Jurkat, Clone E6-1 (cell line): ENCODE measurements at places on chromosomes 12 and 14.

DNA sequence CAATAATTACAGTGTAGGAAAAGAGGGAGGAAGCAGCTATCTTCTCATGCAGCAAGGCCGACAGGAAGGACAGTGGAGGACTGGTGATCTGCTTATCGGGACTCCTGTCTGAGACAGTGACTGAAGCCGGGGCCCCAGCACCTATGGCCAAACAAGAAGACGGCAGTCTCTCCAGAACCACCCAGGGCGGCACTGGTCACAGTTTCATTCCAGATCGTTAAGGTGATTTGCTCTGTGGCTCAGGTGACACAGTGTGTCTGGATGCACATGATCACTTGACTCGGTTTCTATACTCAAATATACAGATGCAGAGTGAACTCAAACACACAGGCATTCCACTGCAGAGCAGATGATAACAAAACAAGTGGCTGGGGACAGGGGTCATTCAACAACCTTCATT, 52.1 kb upstream of the CORO1C start:
- no peak for DNase-seq

DNA sequence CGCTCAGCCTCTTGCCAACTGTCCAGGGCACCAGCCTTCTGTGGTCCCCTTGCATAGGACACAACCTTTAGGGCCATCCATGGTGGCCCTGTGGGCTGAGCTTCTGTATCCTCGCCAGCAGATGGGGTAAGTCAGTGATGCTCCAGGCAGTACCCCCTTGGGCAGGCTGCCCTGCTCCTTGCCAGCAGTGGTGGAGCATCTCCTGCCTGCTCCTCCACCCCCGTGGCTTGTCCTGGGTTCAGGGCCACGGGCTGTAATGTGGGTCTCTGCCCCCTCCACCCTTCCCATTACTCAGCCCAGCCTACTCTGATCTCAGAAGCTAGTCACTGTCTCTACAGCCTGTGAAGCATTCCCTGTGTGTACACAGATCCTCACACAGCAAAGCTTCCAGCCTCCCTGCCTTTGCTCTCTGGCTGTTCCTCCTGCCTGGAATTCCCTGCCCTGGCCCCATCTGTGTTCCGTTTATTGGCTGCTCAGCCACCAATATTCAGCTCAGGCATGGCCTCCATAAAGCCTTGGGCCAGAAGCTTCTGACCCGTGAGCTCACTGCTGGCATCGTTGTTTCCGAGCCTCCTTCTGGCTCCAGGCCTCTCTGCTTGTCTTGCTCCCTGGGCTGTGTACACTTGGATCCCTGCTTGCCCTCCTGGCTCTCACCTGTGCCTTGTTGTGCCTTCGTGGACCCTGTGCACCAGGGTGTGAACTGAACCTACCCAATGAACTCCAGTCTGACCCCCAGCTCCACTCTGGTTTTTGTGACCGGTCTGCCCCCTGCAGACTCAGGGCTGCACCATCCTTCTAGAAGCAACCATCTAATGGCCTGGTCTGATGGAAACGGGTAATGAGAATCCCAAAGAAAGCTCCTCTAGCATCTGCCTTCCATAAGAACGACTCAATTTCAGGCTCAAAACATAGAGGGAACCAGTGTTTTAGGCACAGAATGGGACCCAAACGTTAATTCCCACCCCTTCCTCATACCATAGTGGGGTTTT, 177.0 kb upstream of the PRMT8 start:
- peak; percentile 21 for DNase-seq

GRCh38 chr12:52666471-52666870, 13.7 kb downstream of the KRT1 start:
- DNase-seq = no peak

- no peak for DNase-seq
Observed at GRCh38 chr14:52117111-52117832, 48.4 kb upstream of the NID2 start.

DNA sequence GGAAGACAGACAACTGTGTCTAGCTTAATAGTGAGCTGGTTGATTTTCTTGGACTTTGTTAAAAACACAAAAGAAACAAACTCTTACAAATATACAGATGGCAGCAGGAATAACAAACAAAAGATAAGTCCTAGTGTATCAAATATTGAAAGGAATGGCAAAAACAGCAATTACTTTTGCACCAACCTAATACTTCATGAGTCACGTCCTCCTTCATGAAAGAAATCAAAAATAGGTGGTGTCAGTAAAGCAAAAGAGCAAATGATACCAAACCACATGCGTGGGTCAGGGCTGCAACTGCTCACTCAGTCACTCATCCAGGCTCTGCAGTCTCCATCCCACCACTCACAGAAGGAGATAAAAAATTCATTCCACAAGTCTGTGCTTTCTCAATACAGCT, 11.8 kb downstream of the ATG14 start:
- DNase-seq = no peak

GRCh38 chr14:100261621-100262020, 22.7 kb downstream of the YY1 start:
- no peak for DNase-seq

DNA sequence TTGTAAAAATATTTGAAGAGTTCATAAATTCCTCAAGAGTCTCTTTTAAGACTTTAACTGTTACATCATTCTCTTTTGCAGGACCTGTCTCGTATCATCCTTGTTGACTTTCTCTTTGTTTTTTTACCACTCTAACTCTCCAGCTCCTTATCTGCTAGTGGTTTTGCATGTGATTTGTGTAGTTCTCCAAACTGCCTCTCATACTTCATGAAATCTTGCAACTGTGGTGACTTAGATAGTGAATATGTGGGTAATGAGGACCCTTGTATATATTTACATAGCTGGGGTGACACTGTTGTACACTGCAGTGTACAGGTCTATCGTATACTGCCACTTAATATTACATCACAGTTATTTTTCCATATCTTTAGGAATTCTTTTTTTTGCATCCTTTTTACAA, 40.2 kb upstream of the EMP1 start:
- no peak for DNase-seq

DNA sequence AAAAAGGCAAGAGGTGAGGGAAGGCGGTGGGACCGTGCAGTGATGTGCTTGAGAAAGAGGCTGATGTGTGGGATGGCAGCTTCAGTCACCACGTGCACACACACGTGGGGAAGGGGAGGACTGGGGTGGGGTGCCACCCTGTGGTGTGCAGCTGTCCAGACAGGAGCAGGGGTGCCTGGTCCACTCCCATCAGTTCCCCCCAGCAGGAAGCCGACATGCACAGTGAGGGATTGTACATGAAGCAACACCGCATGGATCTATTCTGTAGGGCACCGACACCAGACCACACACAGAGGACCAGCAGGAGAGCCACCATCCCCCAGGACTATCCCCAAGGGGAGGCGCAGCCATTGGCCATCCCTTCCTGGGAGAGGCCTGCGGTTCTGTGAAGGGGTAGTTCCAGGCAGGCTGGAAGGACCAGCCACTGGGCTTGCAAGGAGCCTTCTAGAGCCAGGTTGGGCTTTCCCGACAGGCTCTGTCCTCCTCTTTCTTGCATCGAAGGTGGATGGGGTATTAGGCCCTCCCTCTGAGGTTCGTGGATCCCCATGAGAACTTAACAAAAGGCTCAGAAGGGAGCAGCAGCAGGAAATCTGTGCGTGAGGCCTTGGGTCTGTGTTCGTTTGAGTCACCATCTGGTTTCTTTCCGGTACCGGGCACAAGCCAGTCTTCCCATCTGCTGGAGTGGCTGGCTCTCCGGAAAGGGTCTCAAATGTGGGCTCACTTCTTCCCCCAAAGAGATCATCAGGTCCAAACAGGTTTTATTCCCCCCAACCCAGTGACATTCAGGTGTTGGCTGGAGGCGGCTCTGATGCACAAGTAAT, 59.8 kb downstream of the PLEKHG3 start:
- DNase-seq = no peak

DNA sequence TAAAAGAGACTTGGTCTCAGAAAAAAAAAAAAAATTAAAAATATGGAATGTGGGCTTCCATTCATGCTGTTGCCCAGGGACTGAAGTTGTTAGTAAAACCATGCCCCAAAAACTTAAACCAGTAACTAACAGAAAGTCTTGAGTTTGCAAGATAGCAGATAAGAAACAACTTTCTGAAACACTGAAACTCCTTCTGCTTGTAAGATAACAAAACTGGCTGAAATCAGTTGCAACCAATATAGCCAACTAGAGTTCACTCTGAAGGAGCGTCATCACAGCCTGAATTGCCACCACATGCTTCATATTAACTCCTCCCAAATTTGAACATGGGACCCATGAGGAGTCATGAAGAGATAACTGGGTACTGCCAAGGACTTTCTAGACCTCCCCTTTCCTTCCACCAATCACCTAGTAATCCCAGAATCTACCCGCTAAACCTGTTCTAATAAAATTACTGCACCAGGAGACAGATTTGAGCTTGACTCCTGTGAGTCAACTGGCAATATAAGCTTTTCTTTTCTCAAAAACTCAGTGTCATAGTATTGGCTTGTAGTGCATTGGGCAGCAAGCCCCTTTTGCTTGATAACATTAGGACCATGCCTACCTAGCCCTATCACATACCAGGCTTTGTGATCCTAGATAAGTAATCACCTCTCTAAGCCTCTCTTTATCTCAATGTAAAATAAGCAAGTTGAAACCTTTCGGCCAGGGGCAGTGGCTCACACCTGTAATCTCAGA, 53.6 kb downstream of the R3HDM2 start:
- DNase-seq = no peak

DNA sequence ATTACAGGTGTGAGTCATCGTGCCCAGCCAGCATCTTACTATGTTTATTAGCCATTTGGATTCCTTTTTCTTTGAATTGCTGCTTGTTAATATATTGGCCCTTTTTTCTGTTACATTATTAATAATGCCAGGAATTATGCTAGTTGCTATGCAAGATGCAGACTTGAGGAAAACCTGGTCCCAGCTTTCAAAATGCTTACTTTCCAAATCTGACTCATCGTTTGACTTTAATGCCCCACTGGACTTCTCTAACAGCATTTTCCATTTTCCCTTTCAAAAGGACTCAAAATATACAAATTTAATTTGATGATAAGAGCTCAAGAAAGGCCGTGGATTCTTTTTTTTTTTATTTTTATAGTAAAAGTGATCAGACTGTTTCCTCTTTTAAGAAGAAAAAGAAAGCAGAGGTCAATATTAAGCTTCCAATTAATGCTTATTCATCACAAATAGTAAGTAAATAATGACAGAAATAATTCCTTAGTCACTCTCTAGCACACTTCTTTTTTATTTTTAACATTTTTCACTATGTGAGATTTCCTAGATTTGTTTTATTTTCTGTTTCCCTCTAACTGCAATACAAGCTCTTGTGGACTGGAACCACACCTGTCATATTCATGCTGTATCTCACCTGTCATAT, 146.1 kb upstream of the FGD4 start:
- no peak for DNase-seq

GRCh38 chr14:105933238-105933637, 406.9 kb downstream of the TMEM121 start:
- no peak for DNase-seq

DNA sequence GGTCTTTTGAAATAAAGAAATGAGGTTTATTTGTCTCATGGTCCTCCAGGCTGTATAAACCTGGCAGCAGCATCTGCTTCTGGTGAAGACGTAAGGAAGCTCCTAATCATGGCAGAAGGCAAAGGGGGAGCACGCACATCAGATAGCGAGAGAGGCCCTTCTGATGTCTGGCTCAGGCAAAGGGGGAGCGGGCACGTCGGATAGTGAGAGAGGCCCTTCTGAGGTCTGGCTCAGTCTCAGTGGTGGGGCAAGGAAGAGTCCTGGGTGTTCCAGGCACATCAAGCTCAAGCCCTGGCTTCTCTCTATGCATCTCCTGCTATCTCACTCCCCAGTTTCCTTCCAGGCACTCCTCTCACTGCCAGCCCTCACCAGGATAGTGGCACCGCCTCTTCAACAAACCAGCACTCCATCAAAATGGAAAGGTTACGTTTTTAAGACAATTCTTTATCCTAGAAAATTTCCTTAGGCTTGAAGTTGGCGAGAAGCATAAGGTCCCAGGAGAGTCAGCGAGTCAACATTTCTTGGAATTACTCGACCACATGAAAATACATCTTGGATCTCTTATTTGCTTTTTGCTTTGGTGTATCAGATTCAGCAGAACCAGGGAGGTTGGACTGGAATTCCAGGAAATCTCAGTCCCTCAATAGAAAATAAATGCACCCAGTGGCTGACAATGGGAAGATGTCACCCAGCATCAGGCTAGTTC, 189.6 kb upstream of the TMEM132C start:
- DNase-seq = no peak

GRCh38 chr12:97535582-97535981, 73.0 kb downstream of the RMST start:
- DNase-seq = no peak

GRCh38 chr12:39138268-39138667, 232.9 kb upstream of the CPNE8 start:
- DNase-seq = no peak

DNA sequence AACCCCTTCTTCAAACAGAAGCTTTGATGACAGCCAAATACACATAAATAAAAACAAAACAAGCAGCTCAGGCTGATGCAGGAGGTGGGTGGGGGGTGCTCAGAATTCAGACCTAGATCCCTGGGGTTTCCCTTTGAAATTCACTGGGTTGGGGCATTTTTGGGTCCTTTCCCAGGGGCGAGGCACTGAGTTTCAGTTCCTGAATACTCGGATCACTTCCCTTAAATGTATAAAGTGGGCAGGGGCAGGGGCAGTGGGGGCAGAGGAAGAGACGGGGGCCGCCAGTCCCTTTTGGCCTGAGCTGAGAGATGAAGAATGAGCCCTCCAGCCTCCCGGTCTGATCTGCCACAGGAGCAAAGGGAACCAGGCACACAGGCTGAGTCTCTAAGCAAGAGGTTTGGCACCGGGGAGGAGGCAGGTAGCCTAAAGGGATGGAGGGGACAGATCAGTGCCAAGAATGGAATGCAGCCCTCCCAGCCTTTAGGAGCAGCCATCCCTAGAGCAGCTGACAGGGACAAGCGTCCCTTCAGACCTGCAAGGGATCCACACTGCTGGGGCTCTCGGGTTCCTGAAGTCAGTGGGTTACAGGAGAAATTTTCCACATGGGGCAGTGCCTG, 20.3 kb downstream of the KDM2B start:
- no peak for DNase-seq

GRCh38 chr12:44385964-44386363, 490.2 kb downstream of the NELL2 start:
- DNase-seq = no peak

DNA sequence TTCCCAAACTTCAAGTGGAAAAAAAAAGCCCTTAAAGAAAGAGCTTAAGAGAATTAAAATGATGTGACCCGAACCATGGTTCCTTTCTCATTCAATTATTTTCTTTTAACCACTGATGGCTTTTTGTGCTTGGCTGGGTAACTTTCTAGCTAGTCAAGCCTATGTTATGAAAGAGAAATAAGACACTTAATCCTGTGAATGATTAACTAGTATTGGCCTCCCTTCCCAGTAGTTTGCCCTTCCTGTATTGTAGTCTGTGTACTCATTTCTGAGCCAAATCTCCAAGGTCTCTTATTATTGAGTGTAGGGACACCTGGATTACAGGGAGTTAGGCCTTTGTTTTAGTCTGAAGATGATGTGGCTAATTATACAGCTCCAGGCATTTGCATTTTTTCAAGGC, 353.0 kb downstream of the RAD51B start:
- DNase-seq = no peak

GRCh38 chr14:51872396-51872795, 12.0 kb downstream of the GNG2 start:
- no peak for DNase-seq

DNA sequence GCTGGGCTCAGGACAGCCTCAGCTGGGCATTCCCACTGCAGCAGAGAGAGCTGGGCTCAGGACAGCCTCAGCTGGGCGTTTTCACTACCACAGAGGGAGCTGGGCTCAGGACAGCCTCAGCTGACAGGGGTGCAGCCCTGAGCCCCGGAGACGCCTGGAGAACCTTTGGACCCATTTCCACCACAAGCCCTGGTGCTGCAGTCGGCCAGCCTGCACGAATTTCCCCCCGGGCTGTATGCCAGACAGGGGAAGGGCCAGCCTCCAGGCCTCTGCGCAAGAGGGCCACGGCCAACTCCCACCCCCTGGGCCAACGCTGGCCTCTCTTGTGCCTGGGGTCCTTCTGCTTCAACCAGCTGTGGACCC, 2.6 kb upstream of the C14orf180 start:
- DNase-seq = no peak
